ENCODE measurements at places on chromosomes 7 and 10.

- DNase-seq: no peak
Measured at GRCh38 chr10:25175527-25176420, 973 bp downstream of the GPR158 start.

DNA sequence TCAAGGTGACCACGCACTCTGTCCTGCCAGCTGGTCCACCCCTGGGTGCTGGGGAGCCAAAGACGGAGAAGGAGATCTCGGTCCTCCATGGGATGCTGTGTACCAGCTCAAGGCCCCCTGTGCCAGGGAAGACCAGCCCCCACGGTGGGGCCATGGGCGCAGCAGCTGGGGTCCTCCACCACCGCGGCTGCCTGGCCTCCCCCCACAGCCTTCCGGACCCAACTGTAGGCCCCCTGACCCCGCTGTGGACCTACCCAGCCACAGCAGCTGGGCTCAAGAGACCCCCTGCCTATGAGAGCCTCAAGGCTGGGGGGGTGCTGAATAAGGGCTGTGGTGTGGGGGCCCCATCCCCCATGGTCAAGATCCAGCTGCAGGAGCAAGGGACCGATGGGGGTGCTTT lies 5.4 kb downstream of the NYAP1 start:
- DNase-seq: no peak

DNA sequence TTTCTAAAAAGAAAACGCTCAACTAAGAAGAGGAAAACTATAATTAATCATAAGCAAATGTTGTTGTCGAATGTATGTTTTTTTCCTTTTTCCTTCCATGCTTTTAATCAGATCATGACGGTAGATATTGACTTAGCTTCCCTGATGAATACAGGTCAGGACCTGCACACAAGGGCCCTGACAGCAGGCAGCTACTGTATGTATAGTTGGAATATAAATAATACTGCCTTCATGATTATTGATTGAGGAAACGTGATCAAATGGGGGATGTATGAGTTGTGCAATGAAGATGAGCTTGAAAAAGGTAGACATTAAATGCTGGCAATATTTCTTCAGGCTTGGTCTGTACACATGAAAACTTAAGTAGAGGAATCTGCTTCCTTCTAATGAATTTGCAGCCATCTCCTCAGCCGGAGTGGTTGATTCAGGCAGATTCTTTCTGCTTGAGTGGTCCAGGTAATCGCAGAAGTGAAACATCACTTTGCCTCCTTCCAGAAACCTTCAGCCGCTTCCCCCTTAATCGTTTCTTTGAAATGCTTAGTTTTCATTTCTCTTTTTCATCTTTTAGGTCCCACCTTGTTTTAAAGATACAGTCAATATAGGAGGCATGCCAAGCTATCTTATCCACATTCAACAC lies 656.5 kb downstream of the SDK1 start:
- DNase-seq: no peak

GRCh38 chr7:90424720-90425119 lies 21.5 kb downstream of the CLDN12 start:
- DNase-seq: no peak

DNA sequence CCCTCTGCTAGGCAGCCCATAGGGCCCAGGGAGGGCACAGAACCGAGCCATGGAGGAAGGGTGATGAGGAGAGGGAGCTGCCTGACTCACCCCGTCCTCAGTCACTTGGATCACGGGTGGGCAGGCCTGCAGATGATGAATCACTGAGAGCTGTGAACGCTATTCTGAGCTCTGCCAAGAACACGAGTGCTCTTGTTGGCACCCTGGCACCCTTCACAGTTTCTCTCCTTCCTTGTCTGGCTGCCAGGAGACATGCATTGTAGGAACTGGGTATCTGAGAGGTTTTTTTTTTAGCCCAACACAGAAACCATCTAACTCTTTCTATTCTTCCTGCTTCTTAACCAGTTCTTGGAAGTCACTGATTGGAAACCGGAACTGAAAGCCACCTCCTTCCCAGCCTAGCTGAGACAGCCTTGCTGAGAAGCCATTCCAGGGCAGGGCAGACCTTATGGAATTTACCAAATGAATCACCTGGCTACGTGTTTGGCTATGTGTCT lies 82.1 kb downstream of the SLC37A3 start:
- no peak for DNase-seq

Measured in activated naive CD4-positive, alpha-beta T cell treated with anti-CD3 and anti-CD28 coated beads, Interleukin-2, amount 50 U/mL, for 16 hours (primary cell).